Stimulated activated CD8-positive, alpha-beta memory T cell treated with anti-CD3 and anti-CD28 coated beads, Interleukin-15, amount 100 ng/mL, for 24 hours (primary cell): ENCODE measurements at places on chromosomes 5 and 9.

GRCh38 chr9:36738318-36738976 lies 165.8 kb downstream of the MELK start:
- no peak for DNase-seq

- no peak for DNase-seq
Measured at GRCh38 chr5:141807329-141807728, 70.9 kb downstream of the PCDH1 start.

- no peak for DNase-seq
Measured at GRCh38 chr5:18888821-18889220, 1099.2 kb downstream of the CDH18 start.

- DNase-seq, result no peak
Measured at GRCh38 chr9:115672477-115673316, 480.9 kb upstream of the PAPPA start.

DNA sequence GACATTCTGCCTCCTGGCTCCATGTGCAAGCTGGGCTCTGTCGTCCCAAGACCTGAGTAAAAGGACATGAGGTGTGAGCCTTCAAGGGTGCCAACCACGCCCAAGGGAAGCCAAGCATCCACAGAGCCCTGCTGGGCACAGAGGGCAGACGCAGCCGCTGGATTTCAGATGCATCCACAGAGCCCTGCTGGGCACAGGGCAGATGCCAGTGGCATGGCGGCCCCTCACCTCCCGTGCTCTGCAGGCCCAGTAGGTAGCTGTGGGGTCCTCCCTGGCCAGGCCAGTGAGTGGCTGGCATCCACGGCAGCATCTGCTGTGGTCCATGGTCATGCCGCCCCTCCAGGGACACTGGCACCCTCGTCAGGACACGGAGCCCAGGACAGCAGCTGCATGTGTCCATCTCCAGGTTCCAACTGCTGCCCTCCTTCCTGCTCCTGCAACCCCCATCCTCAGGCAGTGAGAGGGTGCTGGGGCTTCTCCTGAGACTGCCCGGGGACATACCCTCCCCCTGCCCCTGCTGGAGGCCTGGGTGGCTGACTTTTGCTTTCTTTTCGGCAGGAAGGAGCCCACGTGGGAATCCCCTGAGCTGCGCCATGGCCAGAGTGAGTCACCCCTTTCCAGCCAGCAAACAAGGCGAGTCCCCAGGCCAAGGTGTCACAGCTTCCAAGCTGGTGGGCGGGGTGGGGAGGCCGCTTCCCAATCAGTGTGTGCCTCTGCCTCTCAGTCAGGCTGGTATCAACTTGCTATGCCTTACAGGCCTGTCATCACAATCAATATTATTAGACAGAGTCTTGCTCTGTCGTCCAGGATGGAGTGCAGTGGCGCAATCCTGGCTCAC lies 4.0 kb upstream of the TRAF2 start:
- DNase-seq, result peak; percentile 57

DNA sequence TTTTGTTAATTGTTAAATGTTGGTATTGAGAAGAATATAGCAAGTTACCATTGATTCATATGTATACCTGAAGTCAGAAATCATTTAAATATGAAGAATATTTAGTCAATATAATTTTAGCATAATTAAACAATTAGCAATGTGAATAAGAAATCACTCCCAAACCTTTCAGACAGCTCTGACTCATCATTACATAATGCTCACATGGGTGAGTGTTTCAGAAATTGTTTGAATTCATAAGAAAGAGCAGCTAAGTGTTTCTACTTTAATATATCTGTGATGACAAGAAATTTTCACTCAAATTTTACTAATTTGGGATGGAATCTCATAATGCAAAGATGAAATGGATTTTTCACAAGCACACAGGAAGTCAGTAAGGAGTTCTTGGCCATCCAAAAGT lies 42.0 kb upstream of the CDC42SE2 start:
- DNase-seq, result no peak

- DNase-seq, result no peak
Measured at GRCh38 chr9:92980085-92980745, 32.9 kb downstream of the FGD3 start.

DNA sequence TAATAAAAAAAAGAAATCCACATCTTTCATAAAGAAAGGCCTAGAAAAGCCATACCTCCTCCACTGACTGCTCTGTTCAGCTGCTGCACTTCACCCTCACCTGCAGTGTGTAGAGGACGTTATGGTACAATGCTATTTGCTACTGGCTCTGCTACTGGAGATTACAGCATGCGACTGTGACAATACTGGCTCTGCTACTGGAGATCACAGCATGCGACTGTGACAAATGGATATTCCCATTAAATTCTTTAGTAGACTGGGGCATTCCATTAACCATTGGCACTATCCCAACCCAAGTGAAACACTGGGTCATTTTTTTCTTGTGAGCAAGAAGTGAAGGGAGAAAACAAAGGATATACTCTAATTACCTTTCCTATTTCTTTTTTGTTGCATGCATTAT lies 1063.5 kb upstream of the DMAC1 start:
- DNase-seq, result no peak
